Fibroblast of skin of right quadriceps (primary cell): ENCODE measurements at places on chromosomes 11 and 22.

GRCh38 chr11:46635557-46636139 is 18.3 kb downstream of the ATG13 start:
- no peak for DNase-seq

- DNase-seq, result no peak
Observed at GRCh38 chr11:8222820-8223512, 40.7 kb downstream of the LMO1 start.

DNA sequence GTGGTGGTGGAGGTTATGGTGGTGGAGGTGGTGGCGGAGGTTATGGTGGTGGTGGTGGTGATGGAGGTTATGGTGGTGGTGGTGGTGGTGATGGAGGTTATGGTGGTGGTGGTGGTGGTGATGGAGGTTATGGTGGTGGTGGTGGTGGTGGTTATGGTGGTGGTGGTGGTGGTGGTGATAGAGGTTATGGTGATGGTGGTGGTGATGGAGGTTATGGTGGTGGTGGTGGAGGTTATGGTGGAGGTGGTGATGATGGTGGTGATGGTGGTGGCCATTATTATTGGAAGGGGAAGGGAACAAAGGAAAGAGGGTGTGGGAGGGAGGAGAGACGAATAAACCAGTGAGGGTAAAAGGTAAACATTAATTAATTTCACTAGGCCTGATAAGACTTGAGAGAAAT is 53.5 kb upstream of the TCF20 start:
- no peak for DNase-seq

DNA sequence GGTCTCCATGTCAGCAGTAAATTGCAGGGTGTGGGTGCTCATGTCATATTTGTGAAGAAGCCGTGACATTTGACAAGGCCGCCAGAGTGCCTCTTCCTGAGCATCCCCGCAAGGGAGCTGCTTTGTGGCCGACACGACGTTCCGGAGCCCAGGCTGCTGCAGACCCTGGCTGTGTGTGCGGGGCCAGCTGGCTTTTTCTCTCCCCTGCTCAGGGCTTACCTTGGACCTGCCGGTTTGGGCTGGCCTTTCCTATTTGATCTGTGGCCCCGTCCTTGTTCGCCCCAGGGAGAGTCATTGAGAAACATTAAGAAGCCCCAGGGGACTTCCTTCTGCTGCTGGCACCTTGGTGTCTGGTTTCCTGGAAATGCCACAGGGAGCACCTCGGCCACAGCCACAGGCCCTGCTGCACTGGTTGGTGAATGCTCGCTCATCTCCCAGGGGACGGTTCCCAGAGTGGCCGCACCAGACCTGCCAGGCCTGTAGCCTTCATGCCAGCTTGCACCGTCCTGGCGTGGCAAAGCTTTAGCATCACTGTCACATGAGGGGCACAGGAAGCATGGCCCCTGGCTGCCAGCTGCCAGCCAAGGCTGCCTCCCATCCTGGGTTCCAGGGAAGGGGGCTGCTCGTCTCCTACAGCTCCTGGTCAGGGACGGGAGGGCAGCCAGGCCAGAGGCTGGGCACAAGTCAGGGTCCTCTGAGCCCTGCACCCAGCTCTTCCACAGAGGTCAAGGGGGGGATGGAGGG is 5.4 kb downstream of the GRK2 start:
- no peak for DNase-seq

DNA sequence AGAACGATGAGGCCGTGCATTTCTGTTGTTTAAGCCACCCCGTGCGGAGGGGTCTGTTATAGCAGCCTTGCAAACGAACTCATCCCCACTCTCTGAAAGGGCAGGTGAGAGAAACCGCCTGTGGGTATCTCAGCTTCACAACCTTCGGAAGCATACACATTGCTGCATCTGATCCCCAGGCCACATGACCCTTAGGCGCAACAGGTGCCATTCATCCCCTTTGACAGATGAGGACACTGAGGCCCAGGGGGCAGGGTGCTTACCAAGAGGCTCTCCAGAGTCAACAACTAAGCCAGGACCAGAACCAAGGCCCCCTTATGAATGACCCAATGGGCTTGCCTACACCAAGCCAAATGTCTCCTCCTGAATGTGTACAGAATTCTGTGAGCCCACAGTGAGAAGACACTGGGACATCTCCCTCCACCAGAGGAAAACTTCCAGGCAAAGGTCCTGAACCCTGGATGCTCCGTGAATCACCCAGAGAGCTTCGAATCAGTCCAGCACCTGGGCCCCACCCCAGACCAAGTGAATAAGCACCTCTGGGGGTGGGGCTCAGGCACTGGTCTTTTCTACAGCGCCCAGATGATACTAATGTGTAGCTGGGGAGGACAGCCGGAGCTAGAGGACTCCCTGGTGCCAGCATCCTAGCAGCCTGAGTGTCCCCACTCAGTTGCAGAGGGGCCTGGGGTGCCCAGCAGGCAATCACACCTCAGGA is 83.2 kb downstream of the BUD13 start:
- DNase-seq, result no peak

DNA sequence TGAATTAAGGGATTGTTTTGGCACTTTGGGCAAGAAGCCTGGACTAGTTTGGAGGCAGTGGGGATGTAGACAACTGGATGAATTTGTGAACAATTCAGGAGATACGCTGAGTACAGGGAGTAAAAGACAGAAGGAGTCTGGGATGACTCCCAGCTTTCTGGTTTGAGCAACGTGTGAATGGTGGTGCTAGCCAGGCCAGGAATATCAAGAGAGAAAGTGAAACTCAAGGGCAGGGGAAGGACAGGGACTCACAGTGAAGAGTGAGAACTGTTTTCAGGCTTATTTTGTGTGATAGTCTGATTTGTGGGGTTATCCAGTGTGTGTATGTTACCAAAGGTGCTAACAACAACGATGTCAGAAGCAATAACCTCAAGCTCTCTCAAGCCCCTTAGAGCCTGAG is 15.9 kb downstream of the CHRM1 start:
- no peak for DNase-seq

DNA sequence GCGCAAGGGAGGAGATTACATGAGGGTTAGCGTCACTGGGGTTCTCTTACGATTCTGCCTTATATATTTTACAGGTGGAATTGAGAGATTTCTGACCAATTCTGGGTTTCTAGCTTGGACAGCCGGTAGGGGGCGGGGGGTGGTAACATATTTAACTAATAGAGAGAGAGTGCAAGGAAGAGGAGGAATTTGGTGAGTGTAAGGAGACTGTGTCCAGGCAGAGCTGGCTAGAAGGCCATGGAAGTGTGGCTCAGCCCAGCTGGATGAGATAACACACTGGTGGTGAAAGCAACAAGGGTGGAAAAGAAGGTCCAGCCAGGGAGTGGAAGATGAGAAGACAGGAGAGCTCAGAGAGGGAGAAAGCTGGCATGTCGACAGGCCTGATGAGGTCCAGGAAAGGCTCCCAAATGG is 56.5 kb downstream of the ST3GAL4 start:
- DNase-seq, result no peak

- no peak for DNase-seq
Observed at GRCh38 chr11:88814076-88814475, 251.7 kb downstream of the GRM5 start.

- no peak for DNase-seq
Observed at GRCh38 chr11:68402355-68403031, 58.1 kb upstream of the PPP6R3 start.

DNA sequence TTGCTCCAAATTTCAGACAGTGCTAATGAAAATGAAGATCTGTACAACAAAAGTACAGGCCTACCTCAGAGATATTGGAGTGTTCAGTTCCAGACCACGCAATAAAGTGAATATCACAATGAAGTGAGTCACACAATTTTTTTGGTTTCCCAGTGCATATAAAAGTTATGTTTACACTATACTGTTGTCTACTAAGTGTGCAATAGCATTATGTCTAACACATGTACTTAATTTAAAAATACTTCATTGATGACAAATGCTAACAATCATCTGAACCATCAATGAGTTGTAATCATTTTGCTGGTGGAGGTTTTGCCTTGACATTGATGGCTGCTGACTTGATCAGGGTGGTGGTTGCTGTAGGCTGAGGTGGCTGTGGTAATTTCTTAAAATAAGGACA is 60.6 kb upstream of the E2F8 start:
- peak; percentile 57 for DNase-seq

GRCh38 chr11:44244639-44245310 is 65.2 kb downstream of the ALX4 start:
- peak; percentile 54 for DNase-seq
